ENCODE measurements at places on chromosomes 4 and X. TPM values are rescaled to one million over a fixed set of nuclear protein-coding genes. Genes with fewer than 3 reads are reported as not detected.

DNA sequence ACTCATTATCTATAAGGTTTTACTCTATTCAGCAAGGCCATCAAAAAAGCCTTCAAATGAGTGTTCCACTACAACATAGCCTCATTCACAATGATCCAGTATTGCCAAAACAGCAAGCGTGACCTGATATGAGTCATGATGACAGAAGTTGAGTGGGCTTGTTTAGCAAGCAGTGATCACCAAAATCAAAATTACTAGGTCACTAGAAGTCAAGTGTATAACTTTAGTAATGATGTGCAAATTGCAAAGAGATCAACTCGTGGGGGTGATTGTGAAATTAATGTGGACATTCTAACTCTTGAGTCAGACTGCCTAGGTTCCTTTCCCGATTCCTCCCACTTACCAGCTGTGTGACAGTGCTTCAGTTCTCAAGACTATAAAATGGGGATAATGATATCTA lies 124.5 kb downstream of the CHM start:
- H3K27ac ChIP-seq: no peak overlapping the region
- no peak for DNase-seq
- no peaks in the 10 kb centered on the region for H3K27me3 ChIP-seq
- H3K36me3 ChIP-seq: peaks cover 8% of the 10 kb centered on the region

- no peak for DNase-seq
- no peak overlapping the region for H3K4me3 ChIP-seq
- no peaks in the 10 kb centered on the region for H3K4me1 ChIP-seq
- no peaks in the 10 kb centered on the region for H3K27me3 ChIP-seq
Measured at GRCh38 chr4:183807420-183808096, 97.5 kb upstream of the STOX2 start.

- H3K36me3 ChIP-seq: no peaks in the 10 kb centered on the region
- no peaks in the 10 kb centered on the region for H3K27me3 ChIP-seq
- H3K27ac ChIP-seq: no peak overlapping the region
- no peak for DNase-seq
Measured at GRCh38 chr4:141660880-141661279, 24.5 kb downstream of the IL15 start.

- no peaks in the 10 kb centered on the region for H3K27me3 ChIP-seq
- H3K4me3 ChIP-seq: no peak overlapping the region
- no peaks in the 10 kb centered on the region for H3K36me3 ChIP-seq
- no peak overlapping the region for H3K27ac ChIP-seq
- no peak for DNase-seq
Measured at GRCh38 chr4:124499261-124499660, 213.3 kb downstream of the ANKRD50 start.

The GRIPAP1 gene
- 71.8 TPM for total RNA-seq

The SUPT20HL2 gene
- total RNA-seq: not detected

Data from H9 (cell line).